Dermis microvascular lymphatic vessel endothelial cell (primary cell): ENCODE measurements at places on chromosomes 3 and 15.

- DNase-seq: no peak
These were observed 33.3 kb downstream of the TMCO5A start for GRCh38 chr15:37967788-37968187.

- DNase-seq: no peak
These were observed 325.1 kb downstream of the SUCLG2 start for GRCh38 chr3:67329358-67329757.

DNA sequence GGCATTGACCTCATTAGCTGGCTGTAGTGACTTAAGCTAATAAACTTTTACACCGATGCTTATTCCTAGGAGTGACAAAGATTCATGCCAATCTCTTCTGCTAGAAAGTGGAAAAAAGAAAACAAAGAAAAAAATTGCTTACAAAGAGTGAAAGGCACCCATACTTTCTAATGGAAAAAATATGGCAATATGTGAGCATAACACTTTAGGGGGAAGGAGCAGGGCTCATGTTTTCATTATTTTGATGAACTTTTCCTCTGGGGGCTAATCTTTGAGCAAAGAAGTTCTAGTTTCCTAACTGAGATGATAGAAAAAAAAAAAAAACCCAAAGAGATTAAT is 94.8 kb upstream of the THRB start:
- no peak for DNase-seq

GRCh38 chr3:102348904-102349303 is 85.9 kb upstream of the ZPLD1 start:
- DNase-seq: no peak

DNA sequence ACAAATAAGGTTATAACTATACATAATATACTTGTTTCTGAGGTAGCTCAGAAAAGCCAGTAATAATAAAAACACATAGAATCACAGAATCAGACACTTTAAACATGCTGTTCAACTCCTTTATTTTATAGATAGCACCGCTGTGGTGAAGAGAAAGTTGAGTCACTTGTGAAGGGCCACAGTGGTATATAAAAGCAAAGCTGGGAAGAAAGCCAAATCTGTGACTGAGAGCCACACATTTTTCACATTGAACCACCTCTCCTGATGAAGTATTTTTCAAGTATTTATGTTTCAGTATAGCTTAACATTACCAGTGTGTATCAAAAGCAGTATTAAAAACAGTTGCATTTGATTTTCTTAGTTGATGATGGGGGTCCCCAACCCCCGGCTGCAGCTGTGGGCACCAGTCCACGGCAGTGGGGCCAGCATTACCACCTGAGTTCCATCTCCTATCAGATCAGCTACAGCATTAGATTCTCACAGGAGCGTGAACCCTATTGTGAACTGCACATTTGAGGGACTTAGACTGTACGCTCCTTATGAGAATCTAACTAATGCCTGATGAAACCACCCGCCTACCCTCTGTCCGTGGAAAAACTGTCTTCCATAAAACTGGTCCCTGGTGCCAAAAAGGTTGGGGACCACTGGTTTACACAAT is 46.2 kb downstream of the TBL1XR1 start:
- DNase-seq: peak; percentile 85
